Left ventricle myocardium superior (tissue), 1 donor: ENCODE measurements at places on chromosomes 6 and 20. TPM values are rescaled to one million over a fixed set of nuclear protein-coding genes. Genes with fewer than 3 reads are reported as not detected.

Gene MOG
- total RNA-seq: 5.4 TPM

Gene PHACTR3
- 6.8 TPM for total RNA-seq

Gene QKI
- 502 TPM for total RNA-seq

Gene NCOA3
- 23.3 TPM for total RNA-seq

Gene TINAG
- total RNA-seq: 0.15 TPM

Gene TTBK1
- 0.15 TPM for total RNA-seq

DNA sequence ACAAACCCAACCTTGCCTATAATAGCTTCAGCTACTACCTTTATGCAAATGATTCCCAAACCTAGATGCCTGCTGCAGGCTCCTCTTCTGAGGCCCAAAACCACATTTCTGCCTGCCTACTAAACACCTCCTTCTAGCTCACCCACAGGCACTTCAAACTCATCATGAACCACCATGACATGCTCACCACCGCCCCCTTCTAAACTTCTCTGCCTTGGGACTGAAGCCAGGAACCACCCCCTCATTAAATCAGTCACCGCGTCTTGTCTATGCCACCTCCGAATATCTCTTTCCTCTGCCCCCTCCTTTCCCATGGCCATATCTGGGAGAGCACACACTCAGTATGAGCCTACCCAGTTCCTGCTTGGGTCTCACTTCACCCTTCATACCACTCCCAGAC is 101.2 kb downstream of the SNAP25 start:
- no peak for DNase-seq

DNA sequence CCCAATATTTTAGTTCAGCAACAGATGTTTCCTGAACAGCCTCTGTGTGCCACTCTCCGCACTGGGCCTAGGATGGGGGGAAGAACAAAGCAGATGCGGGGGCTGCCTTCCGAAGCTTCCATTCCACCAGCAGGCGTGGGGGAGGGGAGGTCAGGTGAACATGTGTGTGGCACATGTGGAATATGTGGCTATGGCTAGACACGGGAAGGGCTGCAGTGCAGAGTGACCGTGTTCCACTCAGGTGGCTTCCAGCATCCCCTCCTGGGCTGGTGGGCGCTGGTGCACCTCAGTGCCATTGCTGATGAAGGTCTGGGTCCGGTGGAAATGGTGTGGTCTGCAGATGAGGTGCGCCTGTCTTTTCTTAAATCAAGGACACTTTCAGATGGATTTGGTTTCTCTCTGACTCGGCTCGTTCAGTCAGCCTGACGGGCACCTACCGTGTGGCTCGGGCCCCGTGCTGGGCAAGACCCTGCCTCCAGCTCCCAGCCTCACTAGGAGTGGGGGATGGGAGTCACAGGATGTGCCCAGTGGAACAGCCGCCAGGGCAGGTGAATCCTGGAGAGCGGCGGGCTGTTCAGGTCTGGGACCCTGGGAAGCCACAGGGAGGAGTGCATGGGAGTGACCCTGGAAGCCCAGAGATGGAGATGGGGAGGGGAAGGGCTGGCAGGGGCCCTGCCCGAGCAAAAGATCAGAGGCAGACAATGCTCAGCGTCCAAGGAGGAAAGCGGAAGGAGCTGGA is 111.0 kb downstream of the SYCP2 start:
- DNase-seq: no peak

DNA sequence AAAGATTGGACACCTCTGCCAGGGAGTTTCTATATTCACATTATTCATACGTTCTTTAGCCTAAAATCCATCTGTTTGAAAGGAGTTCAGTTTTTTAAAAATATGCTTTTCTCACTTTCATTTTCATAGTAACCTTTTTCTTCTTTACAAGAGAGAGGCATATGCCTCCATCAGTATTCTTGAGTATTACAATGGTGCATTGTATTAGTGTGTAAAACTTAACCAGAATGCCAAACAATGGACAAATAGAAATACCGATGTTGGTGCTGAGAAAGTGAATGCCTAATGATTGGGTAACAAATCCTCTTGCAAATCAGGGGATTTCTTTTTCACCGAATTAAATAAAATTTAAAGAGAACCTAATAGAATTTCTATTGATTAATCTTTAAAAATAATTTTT is 163.2 kb upstream of the LAMA2 start:
- no peak for DNase-seq

DNA sequence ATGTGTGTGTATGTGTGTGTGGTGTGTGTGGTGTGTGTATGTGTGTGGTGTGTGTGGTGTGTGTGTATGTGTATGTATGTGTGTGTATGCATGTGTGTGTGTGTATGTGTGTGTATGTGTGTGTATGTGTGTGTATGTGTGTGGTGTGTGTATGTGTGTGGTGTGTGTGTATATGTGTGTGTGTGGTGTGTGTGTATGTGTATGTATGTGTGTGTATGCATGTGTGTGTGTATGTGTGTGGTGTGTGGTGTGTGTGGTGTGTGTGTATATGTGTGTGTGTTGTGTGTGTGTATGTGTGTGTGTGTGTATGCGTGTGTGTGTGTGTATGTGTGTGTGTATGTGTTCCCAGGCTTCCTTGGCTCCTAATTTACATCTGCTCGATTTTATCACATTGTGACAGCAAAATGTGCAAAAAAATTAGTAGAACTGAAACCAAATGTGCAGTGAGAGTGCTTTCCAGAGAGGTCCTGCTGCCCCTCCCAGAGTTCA is 234.5 kb downstream of the BMP7 start:
- DNase-seq: no peak

GRCh38 chr6:160430203-160430602 is 82.0 kb downstream of the SLC22A3 start:
- DNase-seq: no peak

DNA sequence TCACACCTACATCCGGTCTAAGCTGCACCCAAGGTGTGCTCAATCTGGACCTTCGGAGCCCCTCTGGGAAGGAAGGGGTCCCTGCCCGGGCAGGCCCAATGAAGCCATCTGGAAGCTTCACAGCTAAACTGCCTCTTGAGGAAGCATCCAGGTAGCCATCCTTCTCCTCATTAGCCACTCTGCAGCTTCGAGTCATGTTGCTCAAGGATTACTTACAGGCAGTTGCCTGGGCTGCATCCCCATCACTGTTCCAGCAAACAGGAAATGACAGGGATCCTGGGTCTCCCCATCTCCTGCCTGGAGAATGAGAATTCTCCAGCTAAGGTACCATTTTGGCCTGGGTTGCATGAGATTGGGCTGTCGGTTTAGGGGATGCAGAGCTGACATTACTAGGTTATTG is 91.7 kb downstream of the ERMARD start:
- no peak for DNase-seq
